Progenitor cell of endocrine pancreas (in vitro differentiated cells): ENCODE measurements at places on chromosomes 7 and 10. TPM values are rescaled to one million over a fixed set of nuclear protein-coding genes. Genes with fewer than 3 reads are reported as not detected.

GSTO2 gene
- total RNA-seq, result 9.6 and 9.8 TPM in 2 replicates

LRIT1 gene
- not detected in 2 replicates for total RNA-seq

ANKRD22 gene
- 0.18 TPM in 1 of 2 replicates, not detected in the other for total RNA-seq

TLX1 gene
- total RNA-seq, result not detected in 2 replicates

FANK1 gene
- 2.5 and 3.2 TPM in 2 replicates for total RNA-seq

ZEB1 gene
- total RNA-seq, result 1.2 and 1.7 TPM in 2 replicates

COPG2 gene
- total RNA-seq, result 57.6 and 60.9 TPM in 2 replicates

SFXN3 gene
- total RNA-seq, result 4.4 and 6.1 TPM in 2 replicates

DNA sequence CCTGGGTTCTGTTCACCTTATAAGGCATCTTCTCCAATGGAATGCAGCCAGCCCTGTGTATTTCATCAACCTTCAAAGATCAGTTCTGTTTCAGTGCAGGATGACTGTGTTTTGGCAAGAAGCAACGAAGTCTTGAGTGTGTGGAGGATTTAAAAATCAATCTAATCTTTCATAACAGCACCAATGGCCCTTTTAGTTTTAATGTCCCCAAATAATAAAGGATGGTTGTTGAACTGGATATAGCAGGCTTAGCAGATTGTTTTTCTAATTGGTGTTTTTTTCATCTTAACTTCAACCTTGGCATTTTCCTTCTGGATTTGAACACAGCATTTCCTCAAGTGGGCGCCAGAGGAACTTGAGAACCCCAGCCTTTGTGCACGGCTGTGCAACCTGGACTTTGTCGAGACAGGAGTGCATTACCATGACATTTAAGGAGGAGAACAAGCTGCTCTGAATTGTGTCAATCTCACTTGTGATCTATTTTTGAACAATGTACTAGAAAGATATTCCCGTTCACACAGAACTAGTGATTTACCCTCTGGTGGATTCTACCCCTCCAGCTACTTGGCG is 313.3 kb upstream of the AKR1E2 start:
- no peaks in the 10 kb centered on the region for H3K4me1 ChIP-seq
- no peaks in the 10 kb centered on the region for H3K27me3 ChIP-seq
- H3K36me3 ChIP-seq, result no peaks in the 10 kb centered on the region

DNA sequence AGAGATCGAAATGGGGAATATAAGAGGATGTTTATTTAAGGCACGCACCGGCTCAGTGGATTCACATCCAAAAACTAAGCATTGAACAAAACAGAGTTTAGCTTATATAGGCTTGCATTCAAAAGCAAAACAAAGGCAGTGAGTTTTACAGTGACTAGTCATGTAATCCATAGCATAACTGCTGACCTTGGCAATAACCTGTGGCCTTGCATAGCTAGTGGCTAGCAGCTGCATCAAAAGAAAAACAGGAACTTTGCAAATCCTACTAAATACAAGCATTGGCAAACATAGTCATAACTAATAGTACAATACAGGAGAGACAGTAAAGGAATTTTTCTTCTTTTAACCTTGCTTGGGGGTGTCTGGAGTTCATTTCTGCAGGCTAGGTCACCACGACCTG is 9.7 kb upstream of the ZNF485 start:
- no peak overlapping the region for H3K4me3 ChIP-seq
- H3K27me3 ChIP-seq, result peaks cover 2% of the 10 kb centered on the region
- H3K4me1 ChIP-seq, result peaks cover 17% of the 10 kb centered on the region
- H3K36me3 ChIP-seq, result no peaks in the 10 kb centered on the region
- DNase-seq, result no peak

DNA sequence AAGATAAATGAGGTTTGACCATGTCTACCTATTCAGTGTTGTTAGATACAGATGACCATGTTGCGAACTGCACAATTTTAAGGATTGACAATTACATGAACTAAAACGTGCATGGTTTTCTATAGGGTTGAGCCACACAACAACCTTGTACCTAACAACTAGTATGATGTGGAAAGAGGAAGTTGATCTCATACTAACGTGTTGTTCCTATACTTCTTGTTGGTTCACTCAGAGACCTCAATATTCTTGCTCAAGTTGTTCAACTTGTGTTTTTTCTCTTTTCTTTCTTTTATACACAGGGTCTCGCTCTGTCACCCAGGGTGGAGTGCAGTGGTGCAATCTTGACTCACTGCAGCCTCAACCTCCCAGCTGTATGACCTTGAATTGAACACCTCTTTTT is 6.1 kb upstream of the KEL start:
- H3K27ac ChIP-seq, result no peak overlapping the region
- H3K27me3 ChIP-seq, result peaks cover 9% of the 10 kb centered on the region
- no peaks in the 10 kb centered on the region for H3K36me3 ChIP-seq
- H3K4me1 ChIP-seq, result peaks cover under 1% of the 10 kb centered on the region

DNA sequence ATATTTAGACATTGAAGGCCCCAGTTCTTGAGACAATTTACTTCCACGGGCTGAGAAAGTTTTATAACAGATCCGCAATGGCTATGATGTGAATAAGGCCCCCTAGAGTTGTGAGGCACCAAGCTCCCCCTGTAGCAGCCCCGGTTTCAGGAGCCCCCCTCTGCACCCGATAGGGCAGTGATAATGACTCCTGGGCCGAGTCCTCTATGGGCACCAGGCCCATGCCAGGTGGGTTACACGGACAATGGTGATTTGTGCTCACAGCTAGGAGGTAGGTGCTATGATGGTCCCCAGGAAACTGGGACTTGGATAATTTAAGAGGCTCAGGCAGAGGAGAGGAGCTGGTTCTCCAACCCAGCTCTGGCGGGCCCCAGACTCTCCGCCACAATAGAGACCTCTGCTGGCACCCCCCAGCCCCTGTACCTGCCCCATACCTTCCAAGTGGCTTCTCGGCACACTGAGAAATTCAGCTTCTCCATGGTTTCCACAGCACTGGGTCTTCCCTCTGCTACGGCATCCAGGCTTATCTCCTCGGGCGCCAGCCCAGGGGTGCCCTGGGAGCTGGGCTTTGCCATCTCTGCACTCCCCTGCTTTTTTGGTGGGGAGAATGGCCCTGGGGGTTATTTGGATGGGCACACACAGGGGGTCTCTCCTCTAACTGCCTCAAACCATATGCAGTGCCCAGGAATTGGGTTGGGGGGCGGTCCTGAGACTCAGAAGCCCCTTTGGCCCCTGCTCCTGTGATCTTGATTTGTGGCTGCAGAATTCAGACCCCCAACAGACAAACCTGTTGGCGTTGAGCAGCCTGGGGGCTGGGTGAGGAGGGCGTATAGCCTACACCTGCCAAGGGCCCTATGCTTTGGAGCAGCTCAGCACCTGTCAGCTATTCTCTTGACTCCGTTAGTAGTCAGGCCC is 12.2 kb upstream of the KCP start:
- peaks cover 44% of the 10 kb centered on the region for H3K27me3 ChIP-seq
- no peak overlapping the region for H3K27ac ChIP-seq
- peaks cover 5% of the 10 kb centered on the region for H3K4me1 ChIP-seq
- no peak overlapping the region for H3K4me3 ChIP-seq
- H3K36me3 ChIP-seq, result no peaks in the 10 kb centered on the region
- DNase-seq, result no peak

- peaks cover 19% of the 10 kb centered on the region for H3K4me1 ChIP-seq
- no peak for DNase-seq
- no peak overlapping the region for H3K27ac ChIP-seq
- H3K27me3 ChIP-seq, result no peaks in the 10 kb centered on the region
- H3K36me3 ChIP-seq, result peaks cover 8% of the 10 kb centered on the region
Measured at GRCh38 chr7:40220421-40220911, 85.7 kb downstream of the SUGCT start.

DNA sequence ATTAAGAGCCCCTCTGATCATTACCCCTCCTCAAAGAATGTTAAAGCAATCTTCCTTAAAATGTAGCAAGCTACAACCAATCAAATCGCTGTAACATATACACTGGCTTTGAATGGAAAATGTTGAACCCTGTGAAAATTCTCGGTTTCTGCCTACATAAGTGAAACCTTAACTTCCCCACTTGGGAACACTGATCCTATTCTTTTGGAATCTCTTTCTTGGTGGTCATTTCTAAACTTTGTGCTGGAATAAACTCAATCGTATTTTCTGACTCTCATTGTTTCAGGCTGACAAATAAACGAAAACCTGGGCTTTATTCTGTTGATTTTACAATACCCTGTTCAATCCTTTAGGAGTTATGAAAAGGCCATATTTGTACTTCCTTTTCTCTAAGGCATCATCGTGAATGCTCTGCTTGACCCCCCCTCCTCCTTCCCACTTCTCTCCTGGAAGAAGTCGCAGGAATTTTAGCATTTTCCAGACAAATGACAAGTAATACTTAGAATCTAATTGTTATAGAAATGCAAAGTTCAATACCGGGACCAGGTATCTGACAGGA is 155.1 kb upstream of the FAM13C start:
- no peaks in the 10 kb centered on the region for H3K27me3 ChIP-seq
- H3K27ac ChIP-seq, result no peak overlapping the region
- H3K36me3 ChIP-seq, result no peaks in the 10 kb centered on the region
- no peak for DNase-seq
- no peaks in the 10 kb centered on the region for H3K4me1 ChIP-seq

GRCh38 chr7:112891698-112892097 is 101.5 kb upstream of the TMEM168 start:
- no peak for DNase-seq
- H3K27ac ChIP-seq, result no peak overlapping the region
- peaks cover 25% of the 10 kb centered on the region for H3K36me3 ChIP-seq
- no peaks in the 10 kb centered on the region for H3K27me3 ChIP-seq

- DNase-seq, result no peak
- H3K36me3 ChIP-seq, result no peaks in the 10 kb centered on the region
- peaks cover 5% of the 10 kb centered on the region for H3K27me3 ChIP-seq
Measured at GRCh38 chr7:99825452-99825851, 2.4 kb upstream of the CYP3A43 start.

DNA sequence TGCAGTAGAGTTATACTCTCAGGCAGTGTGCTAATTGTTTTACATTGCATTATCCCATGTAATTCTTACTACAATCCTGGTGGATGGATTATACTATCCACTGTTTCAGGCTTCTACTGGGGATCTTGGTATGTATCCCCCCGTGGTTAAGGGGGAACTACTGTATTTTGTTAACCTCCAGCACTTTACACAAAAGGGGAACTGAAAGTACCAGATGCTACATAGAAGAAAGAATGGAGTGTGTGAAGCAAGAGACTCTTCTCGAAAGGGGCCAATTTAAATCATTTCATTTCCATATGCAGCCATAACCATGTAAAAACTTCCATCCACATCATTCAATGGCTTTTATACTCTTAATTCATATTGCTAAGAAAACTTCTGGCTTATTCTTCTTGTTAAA is 69.4 kb downstream of the C1GALT1 start:
- no peak overlapping the region for H3K4me3 ChIP-seq
- DNase-seq, result no peak
- peaks cover 15% of the 10 kb centered on the region for H3K4me1 ChIP-seq
- H3K36me3 ChIP-seq, result peaks cover 7% of the 10 kb centered on the region
- H3K27ac ChIP-seq, result peak overlapping the region; percentile 50
- H3K27me3 ChIP-seq, result no peaks in the 10 kb centered on the region

DNA sequence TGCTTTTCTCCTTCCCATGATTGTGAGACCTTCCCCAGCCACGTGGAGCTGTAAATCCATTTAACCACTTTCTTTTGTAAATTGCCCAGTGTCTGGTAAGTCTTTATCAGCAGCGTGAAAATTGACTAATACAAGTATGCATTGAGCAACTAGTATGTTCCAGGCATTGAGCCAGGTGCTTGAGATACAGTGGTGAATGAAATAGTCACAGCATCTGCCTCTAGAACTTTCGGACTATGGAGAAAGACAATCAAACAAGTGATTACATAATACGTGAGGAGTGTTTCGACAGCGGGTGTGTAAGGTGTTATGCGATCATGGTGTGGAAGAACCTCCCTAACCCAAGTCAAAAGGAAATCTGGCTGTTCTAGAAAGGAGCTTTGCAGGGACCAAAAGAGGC is 21.6 kb upstream of the NUP205 start:
- H3K4me1 ChIP-seq, result no peaks in the 10 kb centered on the region
- H3K36me3 ChIP-seq, result no peaks in the 10 kb centered on the region
- no peak overlapping the region for H3K27ac ChIP-seq
- no peaks in the 10 kb centered on the region for H3K27me3 ChIP-seq
- H3K4me3 ChIP-seq, result no peak overlapping the region

GRCh38 chr7:14834883-14835282 is 67.7 kb downstream of the DGKB start:
- H3K27me3 ChIP-seq, result peaks cover 11% of the 10 kb centered on the region
- H3K36me3 ChIP-seq, result no peaks in the 10 kb centered on the region
- peaks cover 1% of the 10 kb centered on the region for H3K4me1 ChIP-seq
- no peak overlapping the region for H3K4me3 ChIP-seq
- no peak for DNase-seq
- H3K27ac ChIP-seq, result no peak overlapping the region

DNA sequence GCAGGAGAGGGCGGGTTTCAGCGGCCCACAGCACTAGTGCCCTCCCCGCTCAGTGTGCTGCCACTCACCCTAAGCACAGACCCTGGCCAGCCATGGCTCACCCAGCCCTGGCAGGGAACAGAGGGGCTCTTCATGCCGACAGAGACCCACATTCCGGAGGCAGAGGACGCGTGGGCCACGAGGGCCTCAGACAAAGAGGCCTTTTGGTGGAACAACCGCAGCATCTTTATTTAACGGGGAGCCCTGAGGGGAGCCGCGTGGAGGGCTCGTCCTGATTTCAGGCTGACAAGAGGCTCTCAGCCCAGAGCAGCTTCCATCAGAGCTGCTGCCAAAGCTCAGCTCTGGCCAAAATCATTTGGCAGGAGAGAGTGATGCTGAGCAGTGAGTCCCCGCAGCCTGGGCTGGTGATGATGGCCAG is 127.8 kb downstream of the SH3PXD2A start:
- H3K36me3 ChIP-seq, result peaks cover 15% of the 10 kb centered on the region
- no peaks in the 10 kb centered on the region for H3K27me3 ChIP-seq
- H3K4me3 ChIP-seq, result no peak overlapping the region
- peaks cover 9% of the 10 kb centered on the region for H3K4me1 ChIP-seq

GRCh38 chr7:129168231-129169021 is 20.0 kb upstream of the SMO start:
- peaks cover 5% of the 10 kb centered on the region for H3K4me1 ChIP-seq
- no peak overlapping the region for H3K27ac ChIP-seq
- peaks cover 9% of the 10 kb centered on the region for H3K36me3 ChIP-seq
- DNase-seq, result no peak
- H3K4me3 ChIP-seq, result peak overlapping the region; percentile 59

DNA sequence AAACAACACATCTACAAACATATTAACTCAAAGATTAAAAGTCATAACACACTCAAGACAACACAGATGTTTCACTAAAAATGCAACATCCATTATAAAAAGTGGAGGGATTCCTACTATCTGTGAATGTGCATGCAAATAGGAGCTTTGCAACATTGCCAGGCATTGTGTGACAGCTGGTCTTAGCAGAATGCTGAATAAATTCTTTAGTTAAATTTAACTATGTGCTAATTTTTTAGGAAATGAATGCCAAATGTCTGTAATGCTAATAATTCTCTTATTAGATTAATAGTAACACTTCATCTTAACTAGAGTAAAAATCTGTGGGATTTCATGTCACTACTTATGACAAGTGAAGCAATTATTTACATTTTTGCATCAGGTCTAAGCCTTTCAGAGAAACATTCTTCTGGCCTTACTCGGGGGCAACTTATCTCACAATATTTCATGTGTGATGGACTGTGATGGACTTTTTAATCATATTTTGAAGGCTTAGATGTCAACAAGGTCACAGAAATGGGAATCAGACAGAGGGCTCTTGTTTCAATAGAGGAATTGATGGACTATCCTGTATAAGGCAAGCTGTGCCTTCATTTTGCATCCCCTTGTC is 524.6 kb upstream of the KCND2 start:
- DNase-seq, result no peak
- no peak overlapping the region for H3K27ac ChIP-seq
- H3K36me3 ChIP-seq, result no peaks in the 10 kb centered on the region
